ENCODE measurements at places on chromosomes 12 and 14. TPM values are rescaled to one million over a fixed set of nuclear protein-coding genes. Genes with fewer than 3 reads are reported as not detected.

TRAF3 gene
- 9.8 TPM for total RNA-seq

DNA sequence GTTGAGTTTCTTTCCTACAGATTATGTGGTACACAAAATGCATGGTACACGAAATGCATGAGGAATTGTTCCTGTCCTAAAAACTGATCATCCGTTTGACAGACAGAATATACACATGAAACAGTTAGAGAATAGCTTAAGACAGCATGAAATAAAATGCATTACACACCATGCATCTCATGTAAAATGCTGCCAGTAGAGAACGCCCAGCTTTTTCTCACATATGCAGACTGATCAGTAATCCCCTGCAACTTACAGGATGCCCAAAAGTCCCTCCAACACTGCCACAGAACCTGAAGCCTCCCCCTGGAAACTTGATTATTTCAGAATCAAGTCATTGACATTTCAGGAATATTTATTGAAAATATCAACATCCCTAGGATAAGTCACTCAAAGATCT, 24.0 kb downstream of the IFNG start:
- DNase-seq, result no peak

DNA sequence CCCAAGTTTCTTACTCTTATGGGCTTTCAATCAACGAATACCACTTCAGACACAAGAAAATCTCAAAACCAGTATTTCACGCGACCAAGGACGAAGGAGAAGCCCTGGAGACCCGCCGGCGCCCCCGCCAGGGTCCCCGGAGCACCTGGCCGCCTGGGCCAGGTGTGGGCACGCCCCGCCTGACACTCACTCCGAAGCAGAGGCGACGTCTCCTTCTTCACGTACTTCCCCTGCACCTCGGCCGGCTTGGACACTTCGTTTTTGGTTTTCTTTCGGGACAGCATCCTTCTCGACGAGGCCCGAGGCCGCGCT, 466 bp downstream of the SAV1 start:
- DNase-seq, result no peak

DNA sequence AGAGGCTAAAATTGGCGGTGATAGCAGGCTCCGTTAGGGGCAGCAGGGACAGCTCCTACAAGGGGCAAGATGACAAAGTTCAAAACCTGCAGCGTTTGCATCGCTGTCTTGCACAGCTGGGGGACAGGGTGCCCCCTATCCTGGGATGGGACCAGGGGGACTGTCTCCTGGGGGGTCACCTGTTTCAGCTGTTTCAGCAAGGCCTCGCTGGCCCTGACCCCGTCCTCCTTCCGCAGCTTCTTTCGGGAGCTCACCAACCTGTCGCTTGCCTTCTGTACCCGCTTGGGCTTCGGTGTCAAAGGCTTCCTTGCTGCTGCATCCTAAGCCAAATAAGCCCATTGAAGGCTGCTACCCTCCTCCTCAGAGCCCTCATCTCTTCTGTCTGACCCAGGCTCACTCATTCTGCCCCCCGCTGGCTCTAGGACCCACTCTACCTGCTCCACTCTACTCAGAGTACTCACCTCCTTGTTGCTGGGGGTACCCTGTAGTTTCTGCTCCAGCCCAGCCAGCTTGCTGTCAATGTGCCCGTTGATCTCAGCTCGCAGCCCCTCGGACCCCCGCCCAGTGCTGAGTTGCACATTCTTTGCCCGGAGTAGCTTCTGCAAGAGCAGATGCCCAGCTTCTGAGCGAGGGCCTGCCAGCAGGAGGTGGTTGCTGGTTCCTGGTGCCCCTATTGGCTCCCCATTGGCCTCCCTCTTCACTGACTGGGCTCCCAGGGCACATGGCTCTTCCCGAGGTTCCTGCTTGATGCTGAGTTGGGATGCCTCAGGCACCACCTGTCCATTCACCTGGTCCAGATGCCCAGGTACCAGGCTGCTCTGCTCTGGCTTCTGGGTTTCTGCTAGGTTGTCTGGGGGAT, 12.4 kb upstream of the PRKAG1 start:
- no peak for DNase-seq

DNA sequence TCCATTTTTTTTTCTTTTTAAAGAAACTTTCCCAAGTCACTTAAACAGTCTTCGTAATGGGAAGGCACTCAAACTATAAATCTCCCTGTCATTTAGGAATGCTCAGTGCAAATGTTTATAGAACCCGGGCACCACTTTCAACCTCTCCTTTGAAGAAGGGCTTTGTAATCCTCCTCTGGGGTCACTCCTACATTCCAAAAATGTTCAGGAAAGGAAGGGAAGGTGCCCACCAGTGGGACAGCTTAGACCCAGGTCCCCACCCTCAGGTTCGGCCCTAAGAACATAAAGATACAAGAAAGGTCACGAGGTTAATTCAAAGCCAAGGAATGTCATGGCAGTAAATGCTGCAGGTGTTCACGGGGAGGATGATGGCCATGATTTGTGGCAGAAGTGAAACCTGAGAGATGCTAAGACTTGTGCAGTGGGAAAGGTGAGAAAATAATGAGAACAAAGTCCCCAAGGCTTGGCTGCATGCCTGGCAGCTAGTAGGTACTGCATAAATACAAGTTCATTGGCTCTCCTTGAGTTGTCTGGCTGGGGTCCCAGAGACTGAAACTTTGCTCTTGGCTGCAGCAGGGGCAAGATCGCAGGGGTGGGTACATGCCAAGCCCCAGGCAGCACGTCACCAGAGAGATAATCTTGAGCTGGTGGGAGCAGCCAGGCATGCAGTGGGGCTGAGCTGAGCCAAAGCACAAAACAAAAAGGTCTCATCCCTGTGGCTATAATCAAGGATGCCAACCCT, 21.1 kb downstream of the KRT18 start:
- peak; percentile 53 for DNase-seq

DNA sequence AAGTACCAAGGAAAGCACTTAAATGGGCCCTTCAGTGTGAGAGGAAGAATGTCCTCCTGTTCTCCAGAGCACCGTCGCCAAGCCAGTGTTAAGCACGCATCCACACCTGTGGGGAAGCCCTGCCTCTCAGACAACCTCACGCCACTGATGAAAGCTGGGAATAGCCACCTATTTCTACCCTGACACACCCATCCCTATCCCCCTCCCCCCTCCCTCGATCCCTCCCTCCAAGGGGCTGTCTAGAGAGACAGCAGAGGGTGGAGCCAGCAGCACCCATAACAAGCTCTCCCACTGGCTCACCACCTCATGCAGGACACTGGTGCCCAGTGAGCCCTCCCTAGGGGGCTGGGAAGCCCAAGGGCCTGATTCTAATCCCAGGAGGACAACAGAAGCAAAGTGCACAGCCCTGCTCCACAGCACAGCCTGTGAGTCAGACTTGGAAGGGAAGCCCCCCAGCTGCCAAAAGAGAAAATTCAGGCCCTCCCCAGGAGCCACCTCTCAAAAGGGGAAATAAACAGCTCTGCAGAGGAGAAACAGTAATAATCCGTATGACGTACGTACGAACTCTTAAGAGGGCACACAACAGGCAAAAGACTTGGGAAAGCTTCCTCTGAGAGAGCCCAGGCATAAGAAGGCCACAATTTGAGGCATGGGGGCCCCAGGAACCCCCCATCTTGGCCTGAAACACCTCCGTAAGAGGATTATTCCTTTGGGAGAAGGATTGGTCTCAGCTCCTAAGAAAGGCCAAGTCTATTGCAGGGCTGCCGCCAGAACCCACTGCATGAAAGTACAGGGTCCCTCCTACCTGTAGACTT, 7.8 kb downstream of the PITPNM2 start:
- DNase-seq, result no peak

ACAD10 gene
- 29.5 TPM for total RNA-seq

DNA sequence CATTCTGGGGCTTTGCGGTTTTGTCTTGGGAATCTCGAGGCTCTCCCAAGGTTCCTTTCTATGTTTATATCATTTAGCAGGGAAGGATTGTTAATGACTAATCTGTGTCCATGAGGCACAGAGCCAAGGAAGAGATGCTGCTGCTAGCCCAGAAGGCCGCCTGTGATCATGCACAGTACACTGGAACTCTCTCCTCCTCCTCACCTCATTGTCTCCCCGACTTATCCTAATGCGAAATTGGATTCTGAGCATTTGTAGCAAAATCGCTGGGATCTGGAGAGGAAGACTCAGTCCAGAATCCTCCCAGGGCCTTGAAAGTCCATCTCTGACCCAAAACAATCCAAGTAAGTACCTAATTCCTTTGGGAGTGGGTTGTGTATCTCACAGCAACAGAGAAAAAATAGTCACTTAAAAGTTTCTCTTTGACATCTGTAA, at the start of gene NR1H4:
Gene NR1H4 (plus strand): TSS at position 151 of the 435 bp plus-strand sequence. CDS start 19,458 bp downstream, outside the sequence.
- no peak for DNase-seq

POTEM gene
- total RNA-seq, result not detected

TSHR gene
- not detected for total RNA-seq

SVOP gene
- 3.0 TPM for total RNA-seq

PCED1B gene
- 0.67 TPM for total RNA-seq

CLEC1A gene
- total RNA-seq, result 2.5 TPM

GRCh38 chr12:72281126-72281525, 9.0 kb downstream of the TRHDE start:
- DNase-seq, result no peak

TRHDE gene
- 1.5 TPM for total RNA-seq

TMBIM4 gene
- total RNA-seq, result 60.8 TPM

- DNase-seq, result no peak
These were observed 91.8 kb downstream of the SLC41A2 start for GRCh38 chr12:104866291-104866690.

- DNase-seq, result no peak
These were observed 22.7 kb upstream of the DHRS2 start for GRCh38 chr14:23613242-23614070.

CBLN3 gene
- total RNA-seq, result 0.65 TPM

PZP gene
- 1.3 TPM for total RNA-seq

JDP2 gene
- total RNA-seq, result 22.1 TPM

- peak; percentile 71 for DNase-seq
These were observed 7.6 kb upstream of the KRT80 start for GRCh38 chr12:52199294-52199919.

- no peak for DNase-seq
These were observed 483.5 kb downstream of the ATP23 start for GRCh38 chr12:58424735-58425392.

DNA sequence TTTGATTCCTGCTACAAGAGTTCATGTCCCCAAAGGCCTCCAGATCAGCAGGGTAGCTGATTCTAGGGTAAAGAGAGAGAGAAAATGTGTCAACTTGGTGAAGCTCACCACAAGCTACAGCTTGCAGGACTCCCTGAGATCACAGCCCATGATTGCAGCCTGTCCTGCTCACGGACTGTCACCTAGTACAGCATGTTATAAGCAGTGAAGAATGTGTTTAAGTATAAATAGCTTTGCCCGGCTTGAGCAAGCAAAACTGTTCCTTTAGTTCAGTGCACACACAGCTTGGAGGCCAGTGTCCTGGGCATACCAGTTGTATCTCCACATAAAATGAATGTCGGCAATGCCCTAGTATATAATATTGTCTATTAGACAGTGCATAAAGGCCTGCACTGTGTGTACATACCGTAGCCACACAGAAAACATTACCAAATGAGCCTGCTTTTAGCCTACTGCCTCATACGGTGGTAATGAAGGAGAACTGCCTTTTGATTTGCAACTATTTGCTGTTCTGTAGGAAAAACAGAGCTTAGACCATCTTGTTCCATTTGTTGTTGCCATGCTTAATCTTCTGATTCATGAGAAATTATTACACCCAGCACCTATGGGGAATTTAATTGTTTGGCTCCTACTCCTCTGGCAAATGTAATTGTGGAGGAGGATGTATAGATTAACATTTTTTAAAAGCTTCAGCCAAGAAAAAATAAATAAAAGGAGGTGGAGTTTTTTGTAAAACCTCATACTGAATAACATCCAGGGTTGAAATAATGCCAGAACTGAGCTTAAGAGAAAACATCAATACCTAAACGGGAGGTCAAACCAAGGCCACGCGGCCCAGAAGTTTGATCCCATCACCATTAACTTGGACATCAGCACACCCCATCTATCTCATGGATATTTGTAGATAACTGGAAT, 108.1 kb upstream of the G2E3 start:
- DNase-seq, result no peak

GRCh38 chr14:36319899-36320199, 588 bp downstream of the MBIP start:
- DNase-seq, result no peak

DNA sequence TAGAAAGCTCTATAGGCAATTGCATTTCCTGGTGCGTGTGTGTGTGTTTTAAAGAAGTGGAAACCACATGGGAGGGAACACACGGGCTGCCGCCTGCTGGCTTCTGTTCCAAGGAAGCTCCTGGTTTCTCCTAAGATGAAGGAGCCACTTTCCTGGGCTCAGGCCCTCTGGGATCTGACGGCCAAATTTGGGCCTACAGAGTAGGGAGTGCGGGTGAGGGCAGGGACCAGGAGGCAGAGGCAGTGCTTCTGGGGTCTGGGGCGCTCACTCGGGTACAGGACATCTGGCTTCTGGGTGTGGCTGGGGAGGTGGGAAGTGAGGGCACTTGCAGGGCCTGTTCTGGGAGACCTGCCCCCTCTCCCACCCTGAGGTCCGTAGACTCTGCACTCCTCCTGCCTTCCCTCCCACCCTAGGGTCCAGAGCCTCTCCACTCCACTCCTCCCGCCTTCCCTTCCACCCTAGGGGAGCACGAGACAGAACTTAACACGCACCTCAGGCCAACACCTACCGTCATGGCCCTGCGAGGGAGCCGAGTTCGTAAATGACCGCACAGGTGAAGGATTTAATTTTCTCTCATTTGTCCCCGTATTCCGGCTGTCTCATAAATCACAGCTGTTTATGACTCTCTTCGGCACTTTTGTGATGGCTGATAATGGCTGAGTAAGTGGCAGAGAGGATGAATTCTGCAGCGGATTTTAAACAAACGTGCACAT, 127.7 kb downstream of the KIF26A start:
- no peak for DNase-seq

DNA sequence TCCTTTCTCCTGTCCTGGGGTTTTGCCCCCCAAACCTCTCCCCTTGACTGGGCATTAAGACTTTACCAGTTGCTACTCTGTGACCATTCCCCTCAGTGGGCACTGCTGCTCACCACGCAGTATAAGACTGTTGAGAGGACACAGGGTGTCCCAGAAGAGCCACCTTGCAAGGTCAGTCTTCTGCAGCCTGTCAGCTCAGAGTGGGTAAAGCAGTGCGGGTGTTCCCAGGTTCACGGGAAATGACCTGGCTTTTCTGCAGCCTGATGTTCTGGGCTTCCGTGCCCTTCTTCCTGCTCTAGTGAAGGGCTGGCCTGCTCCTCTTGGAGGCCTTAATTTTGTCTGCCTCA, 34.2 kb downstream of the KCNA1 start:
- DNase-seq, result no peak

- no peak for DNase-seq
These were observed 71.1 kb downstream of the PELI2 start for GRCh38 chr14:56189307-56189706.

KRT71 gene
- total RNA-seq, result not detected

- no peak for DNase-seq
These were observed 108.8 kb downstream of the RAD51B start for GRCh38 chr14:67928375-67928774.

DNA sequence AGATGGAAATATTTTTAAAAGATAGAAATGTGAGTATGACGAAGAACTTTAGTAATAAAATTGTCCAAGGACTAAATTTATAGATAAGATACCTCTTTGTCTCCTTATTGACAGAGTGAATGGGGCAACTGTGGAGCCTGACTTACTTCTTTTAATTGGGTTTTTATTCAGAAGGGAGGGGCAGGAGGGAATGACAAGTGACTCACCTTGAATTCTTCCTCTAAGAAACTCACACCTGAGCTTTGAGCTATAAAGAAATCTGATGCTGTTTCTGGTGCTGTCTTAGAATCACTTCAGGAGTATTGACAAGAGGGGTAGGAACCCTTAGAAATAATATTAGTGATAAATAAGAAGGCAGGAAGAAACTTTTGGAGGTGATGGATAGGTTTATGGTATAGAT, 951 bp downstream of the NR1H4 start:
- no peak for DNase-seq

GRCh38 chr14:76810953-76811400, 1.7 kb downstream of the ANGEL1 start:
- no peak for DNase-seq
